ENCODE measurements at places on chromosomes 5 and 9.

DNA sequence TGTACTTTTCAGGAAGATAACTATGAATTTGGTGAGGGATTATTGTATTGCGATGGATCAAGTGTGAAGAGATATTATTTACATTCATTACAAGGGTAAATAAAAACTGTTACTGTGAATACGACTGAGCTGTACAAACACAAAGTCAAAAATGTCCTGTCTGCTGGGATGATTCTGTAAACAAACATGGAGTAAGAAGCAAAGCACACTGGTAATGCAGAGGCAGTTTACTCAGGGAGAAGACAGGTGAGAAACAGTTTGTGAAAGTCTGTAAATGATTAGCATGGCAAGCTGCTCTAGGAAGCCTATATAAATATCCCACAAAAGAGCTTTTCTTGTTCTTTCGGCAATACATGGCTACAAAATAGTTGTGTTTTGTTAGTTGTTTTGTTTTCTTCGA is 115.4 kb upstream of the GNA14 start:
- no peak for DNase-seq

DNA sequence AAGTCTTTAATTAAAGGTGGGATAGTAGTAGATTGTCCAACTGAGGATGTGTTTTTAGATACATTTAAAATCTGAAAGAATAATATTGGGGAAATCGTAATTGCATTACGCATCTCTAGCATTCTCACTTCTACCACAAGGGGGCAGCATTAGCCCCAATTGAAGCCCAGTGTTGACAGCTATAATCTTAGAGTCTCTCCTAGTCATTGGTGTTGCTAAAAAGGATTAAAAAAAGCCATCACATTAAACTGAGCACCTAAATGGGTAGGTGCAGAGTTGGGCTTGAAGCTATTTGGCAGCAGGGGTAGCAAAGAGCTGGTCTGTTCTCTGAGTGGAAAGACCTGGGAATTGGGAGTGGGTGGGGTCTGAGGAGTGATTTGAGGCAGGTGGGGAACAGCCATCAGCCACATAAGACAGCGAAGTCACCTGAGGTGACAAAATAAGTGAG is 177.2 kb downstream of the OSTF1 start:
- DNase-seq = peak; percentile 6

DNA sequence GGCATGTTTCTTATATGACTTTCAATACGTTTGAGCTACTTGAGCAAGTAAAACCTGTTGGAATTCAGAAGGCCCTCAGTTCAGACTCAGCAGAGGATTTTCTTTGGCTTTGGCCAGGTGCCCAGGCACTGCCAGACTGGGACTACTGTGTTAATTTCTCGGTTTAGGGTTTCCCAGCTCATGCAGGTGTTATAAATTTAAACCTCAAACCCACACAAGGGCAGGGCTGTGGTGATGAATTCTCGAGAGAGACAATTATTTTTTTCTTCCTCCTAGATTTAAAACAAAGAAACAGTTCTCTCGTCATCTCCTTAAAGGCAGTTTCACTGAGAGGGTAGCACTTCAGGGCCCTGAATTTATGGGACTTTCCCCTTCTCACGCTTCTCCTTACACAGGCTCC is 406.0 kb upstream of the PIK3R1 start:
- DNase-seq = no peak

DNA sequence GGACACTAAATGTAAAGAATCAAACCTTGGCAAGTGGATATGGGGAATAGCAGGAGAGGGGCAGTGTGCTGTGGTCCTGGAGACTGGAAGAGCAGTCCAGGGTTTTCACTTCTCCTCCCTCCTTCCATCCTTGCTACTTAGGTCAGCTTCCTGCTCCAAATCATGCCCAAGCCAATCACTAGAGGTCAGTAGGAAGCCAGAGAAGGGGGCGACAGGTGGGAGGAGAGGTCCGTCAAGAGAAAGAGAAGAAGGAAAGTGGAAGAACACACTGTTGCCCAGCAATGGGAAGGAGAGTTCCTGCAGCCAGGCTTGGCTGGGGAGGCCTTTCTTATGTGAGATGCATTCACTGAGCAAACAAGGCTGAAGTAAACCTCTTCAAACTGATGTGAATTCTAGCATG is 289.6 kb downstream of the DTWD2 start:
- DNase-seq = no peak

DNA sequence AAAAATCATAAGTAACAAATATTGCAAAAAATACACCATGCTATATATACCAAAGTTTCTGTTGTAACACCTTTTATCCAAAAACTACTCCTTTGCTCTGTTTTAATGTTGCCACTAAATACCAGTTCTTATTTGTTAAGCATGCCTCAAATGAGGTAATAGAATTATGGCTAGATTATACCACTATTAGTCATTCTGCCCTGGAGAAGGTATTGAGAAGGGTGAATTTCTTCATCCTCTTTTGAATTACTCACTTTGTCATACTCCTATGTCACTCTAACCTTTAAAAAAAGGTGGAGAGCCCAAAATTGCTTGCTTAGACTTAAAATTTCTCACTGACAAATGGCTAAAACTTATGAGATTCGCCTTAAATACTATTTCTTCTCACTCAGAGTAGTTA is 750.9 kb downstream of the MAT2B start:
- DNase-seq = no peak
